Inflammatory macrophage treated with lipopolysaccharide for 4 hours (primary cell): ENCODE measurements at places on chromosomes 4 and X.

GRCh38 chrX:118474586-118474985, 21.0 kb upstream of the DOCK11 start:
- DNase-seq, result no peak

- no peak for DNase-seq
Observed at GRCh38 chr4:170097681-170098080, 7.9 kb upstream of the AADAT start.

DNA sequence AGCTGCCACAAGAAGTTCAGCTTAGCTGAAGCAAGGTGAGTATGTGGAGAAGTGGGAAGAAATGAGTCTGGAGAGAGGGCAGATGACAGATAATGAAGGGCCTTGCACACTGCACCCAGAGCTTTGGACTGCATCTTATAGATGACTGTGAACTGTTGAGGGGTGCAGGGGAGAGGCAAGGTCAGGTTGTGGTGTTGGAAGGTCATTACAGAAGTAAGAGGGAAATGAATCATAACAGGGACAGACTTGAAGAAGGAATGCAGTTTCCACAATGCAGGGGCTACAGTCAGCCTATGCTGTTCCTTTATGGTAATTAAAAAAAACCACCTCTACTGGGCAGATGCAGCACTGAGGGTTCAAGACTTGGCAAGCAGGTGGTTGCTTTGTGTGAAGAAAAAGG, 4.8 kb upstream of the IGFBP7 start:
- no peak for DNase-seq

DNA sequence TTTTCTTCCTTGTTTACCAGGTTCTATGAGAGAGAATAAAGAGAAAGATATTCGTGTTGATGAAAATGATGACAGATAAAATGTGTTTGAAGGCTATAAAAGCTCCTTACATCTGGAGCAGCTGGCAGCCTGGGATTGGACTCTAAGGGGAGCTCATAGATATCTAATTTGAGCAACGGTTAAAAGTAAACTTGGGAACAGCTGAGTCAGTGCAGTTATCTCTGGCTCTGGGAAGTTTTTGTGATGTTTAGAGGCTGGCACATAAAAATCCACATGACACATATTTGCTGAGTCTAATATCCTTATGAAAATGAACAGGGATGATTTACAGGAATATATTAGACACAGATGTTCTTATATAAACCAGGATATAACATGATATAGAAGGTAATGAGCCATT, 331.8 kb upstream of the TENM3 start:
- DNase-seq, result no peak

GRCh38 chrX:37896511-37896890, 49.1 kb upstream of the DYNLT3 start:
- no peak for DNase-seq

DNA sequence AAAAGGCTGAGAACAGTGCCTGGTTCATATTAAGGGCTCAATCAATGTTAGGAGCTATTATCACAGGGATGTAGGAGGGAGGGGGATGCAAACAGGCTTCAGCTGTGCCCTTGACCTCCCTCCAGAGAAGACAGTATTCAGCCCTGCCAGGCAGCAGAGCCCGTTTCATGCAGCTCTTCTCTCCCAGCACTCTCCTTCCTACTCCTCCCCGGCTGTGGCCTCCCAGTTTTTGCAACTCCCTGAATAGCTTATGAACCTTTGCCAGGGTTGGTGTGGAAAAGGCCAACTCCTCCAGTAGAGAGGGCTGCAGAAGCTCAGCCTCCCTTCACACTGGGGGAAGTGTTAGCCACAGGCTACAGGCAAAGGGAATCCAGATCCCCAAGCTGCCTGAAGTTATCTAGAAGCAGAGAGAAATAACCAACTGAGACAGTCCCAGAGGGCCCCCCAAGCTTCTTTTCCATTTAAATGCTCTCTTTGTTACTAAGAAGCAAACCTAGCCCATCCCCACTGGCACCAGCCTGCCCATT, 31.7 kb upstream of the APLN start:
- DNase-seq, result no peak

DNA sequence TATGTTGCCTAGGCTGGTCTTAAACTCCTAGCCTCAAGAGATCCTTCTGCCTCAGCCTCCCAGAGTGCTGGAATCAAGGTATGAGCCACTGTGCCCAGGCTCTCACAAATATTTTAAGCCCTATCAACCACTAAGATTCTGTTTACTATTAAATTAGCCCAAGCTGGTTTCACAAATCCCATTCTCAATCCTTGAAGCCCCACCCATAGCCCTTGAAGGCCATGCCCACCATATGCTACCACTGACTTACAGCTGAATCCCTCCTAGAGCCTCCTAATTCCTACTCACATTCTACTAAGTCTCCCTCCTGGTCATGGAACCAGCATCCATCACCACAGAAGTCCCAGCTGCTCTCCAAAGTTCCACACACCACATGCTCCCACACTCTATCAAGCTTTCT, 9.7 kb downstream of the GRIPAP1 start:
- no peak for DNase-seq

GRCh38 chr4:92634882-92635281, 331.1 kb downstream of the GRID2 start:
- no peak for DNase-seq

DNA sequence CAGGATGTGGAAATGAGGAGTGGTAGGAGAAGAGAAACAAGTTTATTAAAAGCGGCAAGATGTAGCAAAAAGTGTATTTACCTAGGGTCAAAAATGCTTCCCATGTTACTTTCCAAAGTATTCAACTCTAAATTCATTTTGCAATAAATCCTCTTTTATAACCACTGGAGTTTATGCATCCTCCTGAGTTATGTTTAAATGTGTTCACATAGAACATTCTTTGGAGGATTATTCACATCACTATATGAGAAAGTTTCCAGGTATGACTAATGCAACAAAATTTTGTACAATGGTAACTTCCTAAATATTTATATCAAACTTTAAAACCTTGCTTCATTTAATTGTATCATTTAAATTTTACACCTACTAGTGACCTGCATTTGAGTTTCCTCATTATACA, 870.6 kb upstream of the SLIT2 start:
- no peak for DNase-seq

GRCh38 chr4:123121241-123121907, 199.0 kb upstream of the NUDT6 start:
- no peak for DNase-seq

DNA sequence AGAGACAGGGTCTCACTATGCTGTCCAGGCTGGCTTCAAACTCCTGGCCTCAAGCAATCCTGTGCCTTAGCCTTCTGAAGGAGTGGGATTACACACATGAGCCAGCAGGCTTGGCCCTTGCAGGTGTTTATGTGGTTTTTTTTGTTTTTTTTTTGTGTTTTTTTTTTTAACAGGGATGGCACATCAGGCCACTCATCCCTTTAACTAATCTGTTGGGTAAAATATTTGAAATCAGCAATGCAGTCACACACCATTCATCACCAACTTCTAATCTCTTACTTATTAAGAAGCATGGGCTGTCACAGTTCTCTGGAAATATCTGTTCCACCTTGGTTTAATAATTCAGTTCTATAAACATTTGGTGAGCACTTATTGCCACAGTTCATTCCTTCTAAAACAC, 12.3 kb downstream of the CCDC160 start:
- no peak for DNase-seq

GRCh38 chr4:6760865-6761264, 21.7 kb upstream of the KIAA0232 start:
- DNase-seq, result no peak

- DNase-seq, result no peak
Observed at GRCh38 chr4:106718548-106718947, 317.6 kb downstream of the DKK2 start.

DNA sequence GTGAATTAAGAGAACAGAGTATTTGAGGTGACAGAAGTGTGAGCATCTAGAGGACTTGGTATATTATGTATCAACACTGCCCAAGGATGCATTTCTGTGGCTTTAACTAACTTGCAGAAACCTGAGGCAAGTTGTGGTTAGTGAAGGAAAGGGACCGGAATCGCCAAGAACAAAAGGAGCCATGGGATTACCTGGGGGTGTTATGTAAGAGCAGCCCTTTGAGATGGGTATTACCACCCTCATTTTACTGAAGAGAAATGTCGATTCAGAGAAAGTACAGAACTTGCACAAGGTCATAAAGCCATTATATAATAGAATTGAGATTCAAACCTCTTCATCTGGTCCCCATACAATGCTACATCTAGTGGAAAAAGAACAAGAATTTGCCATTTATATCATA, 14.3 kb downstream of the TENM3 start:
- DNase-seq, result no peak

GRCh38 chr4:6908432-6909112, 1.1 kb upstream of the TBC1D14 start:
- DNase-seq, result peak; percentile 50
